Left colon (tissue), 2 donors: ENCODE measurements at places on chromosomes 1 and 21.

DNA sequence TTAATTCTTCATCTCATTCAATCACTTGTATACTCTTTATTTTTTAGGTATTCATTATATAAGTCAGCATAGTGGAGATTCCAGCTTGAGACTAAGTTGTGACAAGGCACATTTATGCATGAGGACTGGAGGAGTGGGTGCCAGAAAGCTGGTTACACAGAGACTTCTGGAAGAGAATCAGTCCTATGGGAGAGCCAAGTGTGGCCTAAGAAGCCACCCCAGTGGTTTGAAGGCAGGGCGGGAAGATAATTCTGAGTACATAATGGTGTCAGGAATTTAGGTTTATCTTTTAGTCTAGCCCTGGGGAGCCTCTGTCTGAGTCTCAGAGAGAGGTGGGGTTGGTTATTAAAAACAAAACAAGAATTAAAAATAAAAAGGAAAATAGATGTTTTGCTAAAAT lies 83.0 kb downstream of the SPAG17 start:
- no peak for DNase-seq

DNA sequence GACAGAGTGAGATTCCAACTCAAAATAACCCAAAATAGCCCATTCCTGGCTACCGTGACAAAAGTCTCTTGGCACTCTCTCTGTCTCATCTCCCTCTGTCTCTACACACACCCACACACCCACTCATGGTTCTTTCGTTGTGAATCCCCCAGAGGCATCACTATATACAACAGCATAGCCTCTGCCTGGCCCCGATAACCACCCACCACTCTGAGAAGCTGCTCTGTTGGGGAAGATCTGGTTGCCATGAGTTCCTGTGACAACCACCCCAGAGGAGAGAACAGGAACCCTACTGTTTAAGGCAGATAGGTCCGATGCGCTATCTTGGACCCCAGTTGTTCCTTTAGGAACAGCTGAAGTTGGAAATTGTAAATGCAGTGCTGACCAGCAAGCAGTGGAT lies 70.4 kb upstream of the LYST start:
- DNase-seq = no peak

DNA sequence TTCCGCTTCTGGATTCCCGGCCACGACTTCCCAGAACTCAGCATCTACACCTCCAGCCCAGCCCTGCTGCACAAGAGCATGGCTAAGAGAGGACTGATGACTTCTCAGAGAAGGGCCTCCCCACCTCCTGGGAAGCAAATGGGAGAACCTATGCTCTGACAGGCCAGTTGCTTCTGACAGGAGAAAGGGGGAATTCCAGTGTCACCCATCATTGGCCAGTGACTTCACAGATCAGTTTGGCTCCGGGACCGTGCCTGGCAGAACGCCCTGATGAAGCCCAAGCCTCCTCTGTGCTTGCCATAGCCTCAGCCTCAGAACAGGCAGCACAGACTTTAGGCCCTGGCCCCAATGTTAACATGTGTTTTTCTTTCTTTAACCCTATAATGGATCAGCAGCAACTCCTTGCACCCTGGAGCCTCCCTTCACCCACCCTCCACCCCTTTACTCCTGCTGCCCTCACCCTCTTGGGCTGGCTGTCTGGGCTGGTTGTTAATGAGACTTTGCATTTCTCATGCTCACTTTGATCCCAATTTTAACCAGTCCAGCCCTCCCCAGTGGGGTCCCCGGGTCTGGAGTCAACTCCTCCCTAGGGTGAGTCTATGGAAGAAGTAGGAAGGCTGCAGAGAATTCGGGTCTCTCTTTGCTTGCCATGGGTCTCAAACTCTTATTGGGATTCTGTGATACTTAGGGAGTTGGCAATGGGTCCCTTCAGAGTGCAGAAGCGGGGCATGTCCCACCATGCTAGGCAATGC lies 42.7 kb upstream of the SLC30A1 start:
- DNase-seq = no peak

DNA sequence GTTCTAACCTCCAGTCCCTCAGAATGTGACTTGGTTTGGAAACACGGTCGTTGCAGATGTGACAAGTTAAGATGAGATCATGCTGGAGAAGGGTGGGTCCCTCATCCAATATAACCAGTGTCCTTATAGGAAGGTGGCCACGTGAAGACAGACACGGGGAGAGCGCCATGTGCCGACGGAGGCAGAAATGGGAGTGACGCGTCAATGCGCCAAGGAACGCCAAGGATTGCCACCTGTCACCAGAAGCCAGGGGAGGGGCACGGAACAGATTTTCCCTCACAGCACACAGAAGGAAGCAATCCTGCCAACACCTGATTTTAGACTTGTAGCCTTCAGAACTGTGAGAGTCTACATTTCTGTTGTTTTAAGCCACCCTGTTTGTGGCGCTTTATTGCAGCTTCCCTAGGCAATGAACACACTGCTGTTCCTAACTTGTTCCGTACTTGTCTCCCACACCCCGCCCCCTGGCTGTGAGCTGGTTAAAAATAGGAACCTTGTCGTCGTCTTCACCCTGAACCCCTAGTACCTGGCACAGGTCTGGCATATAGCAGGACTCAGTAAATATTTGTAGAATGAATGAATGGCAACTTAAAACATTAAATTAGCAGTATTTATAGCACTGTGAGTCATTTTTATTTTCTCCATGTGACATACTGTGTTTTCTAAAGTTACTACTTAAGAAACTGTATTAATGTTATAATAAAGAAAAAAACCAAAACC lies 14.2 kb downstream of the RIMS3 start:
- peak; percentile 73 for DNase-seq

- no peak for DNase-seq
These were observed 409.3 kb downstream of the SRGAP2C start for GRCh38 chr1:121594096-121594495.

GRCh38 chr1:116312681-116313069 lies 60.4 kb upstream of the ATP1A1 start:
- no peak for DNase-seq

DNA sequence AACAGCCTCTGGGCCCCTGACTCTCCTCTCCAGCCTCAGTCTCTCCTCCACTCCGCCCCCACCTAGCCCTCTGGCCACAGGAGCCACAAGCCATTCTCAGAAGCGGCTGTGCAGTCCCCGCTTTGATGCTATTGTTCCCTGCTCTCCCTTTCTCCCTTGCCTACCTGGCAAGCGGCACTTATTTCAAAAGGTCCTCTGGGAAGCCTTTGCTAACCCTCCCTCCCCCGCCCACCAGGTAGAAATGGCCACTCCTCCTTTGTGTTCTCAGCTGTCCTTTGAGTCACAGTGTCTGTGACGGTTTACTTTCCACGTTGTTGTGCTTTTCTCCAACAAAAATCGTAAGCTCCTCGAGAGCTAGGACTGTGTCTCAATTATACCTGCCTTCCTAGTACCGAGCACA lies 338.4 kb upstream of the PROX1 start:
- DNase-seq = no peak

- DNase-seq = no peak
These were observed 88.2 kb downstream of the GRIK1 start for GRCh38 chr21:29851611-29852010.

- DNase-seq = no peak
These were observed 197.1 kb downstream of the AJAP1 start for GRCh38 chr1:4851385-4852065.

- peak; percentile 79 for DNase-seq
These were observed 2.1 kb downstream of the TTC22 start for GRCh38 chr1:54798769-54799641.

DNA sequence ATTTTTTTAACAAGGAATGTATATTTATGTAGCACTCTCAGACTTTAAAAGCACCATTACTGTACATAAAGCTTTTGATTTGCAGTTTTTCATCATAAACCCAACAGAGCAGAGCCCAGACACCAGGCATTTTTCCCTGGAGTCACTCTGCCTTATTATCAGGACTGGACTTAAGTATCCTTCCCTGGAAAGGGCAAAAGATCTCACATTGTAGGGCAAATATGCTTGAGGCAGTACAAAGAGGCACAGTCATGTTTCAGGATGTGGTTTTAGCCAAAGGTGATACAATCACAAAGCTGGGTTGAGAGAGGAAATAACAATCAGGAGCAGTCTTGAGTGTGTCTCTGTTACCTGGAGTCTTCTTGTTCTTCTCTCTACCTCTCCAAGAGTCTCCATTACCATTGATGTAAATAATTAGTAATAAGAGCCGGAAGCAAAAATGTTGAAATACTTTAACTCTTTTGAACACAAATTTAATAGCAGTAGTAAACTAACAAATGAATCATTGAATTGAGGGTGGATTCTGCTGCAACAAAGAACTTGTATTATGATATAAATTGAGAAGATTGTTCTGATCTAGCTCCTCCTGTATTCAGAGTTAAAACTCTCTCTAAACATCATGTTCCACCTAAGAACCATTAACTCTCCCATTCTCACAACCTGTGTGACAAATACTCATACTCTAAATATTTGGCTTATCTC lies 160.5 kb downstream of the LTN1 start:
- DNase-seq = no peak

GRCh38 chr1:100422065-100422464 lies 69.8 kb downstream of the CDC14A start:
- DNase-seq = no peak

GRCh38 chr21:39611551-39612190 lies 1.1 kb upstream of the B3GALT5 start:
- DNase-seq = no peak

DNA sequence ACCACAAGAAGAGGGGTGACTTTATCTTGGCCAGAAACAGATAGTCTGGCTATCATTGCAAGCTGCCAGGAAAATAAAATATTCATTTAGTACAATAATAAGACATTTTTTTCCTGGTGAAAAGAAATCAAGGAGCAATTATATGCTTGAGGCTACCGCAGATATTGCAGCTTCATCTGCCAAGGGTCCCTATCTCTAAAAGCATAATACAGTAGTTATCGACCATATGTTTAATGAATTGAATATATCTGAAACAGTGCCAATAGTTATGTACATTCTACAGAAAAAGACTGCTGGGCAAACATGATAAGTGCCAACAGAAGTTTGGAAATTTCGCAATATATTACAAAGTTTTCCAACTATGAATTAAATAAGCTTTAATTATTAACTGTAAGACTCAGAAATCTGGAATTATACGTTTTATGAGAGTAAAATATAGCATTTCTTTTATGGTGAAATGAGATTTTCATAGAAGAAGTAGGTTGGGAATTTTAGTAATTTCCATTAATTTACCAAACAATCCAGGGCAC lies 561.1 kb upstream of the ZP4 start:
- no peak for DNase-seq

DNA sequence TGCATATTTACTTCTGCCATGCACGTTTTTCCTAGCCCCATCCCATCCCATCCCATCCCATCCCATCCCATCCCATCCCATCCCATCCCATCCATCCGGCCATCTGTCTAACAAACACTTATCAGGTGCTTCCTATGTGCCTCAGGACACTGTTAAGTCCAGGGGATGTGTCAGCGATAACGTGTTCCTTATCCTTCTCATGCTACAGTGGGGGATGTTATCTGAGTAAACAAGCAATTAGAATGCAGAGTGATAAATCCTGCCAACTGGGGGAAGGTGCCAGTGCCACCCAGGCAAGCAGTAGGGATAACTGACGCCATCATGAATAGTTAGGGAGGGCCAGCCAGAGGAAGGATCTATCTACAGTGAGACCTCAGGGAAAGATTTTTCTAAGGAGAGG lies 304.2 kb downstream of the CAMTA1 start:
- DNase-seq = no peak

DNA sequence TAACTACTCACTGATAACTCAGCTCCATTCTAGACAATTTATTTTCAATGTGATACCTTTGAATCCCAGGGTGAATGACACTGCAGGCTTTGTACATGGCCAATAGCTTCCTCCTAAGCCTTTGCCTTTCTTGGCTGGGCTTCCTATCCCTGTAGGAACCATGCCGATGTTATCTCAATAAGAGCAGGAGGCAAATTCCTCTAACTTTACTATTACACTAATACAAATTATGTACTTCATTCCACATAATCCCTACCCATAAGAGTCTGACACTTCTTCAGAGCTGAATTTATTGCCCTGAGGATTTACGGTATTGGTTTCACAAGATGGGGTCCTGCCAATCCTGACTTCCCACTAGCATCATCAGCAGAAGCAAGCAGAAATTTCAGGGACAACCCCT lies 14.0 kb downstream of the TGFBR3 start:
- no peak for DNase-seq

- no peak for DNase-seq
These were observed 49.6 kb downstream of the LRRC71 start for GRCh38 chr1:156970017-156970416.

- DNase-seq = no peak
These were observed 122.7 kb downstream of the LMO4 start for GRCh38 chr1:87451229-87451920.

DNA sequence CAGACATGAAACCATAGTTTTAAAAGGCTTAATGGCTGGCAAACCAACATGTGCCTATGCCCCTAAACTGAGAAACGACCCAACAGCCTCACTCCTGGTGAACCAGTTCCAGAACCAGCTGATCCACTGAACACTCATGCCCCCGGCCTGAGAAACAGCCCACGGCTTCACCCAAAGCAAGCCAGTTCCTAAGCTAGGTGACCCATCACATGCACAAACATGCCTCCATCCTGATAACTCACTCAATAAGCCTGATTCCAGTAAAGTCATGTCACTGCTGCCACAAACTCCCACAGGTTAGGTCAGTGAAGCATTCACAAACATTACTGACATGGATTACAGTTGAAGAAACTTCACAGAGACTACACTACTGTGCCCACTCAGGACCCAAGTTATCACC lies 161.6 kb downstream of the USH2A start:
- DNase-seq = no peak
